ENCODE measurements at places on chromosomes 3 and 15.

- DNase-seq = peak; percentile 78
These were observed 10.1 kb downstream of the SCN10A start for GRCh38 chr3:38805765-38806386.

GRCh38 chr15:49015896-49016295 lies 30.4 kb downstream of the SECISBP2L start:
- no peak for DNase-seq

- DNase-seq = no peak
These were observed 13.1 kb upstream of the CORO2B start for GRCh38 chr15:68565726-68566125.

DNA sequence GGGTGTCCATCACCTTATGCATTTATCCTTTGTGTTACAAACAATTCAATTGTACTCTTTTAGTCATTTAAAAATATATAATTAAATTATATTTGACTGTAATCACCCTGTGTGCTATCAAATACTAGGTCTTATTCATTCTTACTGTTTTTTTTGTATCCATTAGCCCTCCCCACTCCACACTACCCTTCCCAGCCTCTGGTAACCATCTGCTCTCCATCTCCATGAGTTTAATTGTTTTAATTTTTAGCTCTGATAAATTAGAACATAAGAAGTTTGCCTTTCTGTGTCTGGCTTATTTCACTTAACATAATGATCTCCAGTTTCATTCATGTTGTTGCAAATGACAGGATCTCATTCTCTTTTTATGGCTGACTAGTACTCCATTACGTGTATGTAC lies 16.8 kb downstream of the C3orf20 start:
- no peak for DNase-seq

GRCh38 chr15:80480909-80481308 lies 76.7 kb downstream of the ARNT2 start:
- DNase-seq = no peak

DNA sequence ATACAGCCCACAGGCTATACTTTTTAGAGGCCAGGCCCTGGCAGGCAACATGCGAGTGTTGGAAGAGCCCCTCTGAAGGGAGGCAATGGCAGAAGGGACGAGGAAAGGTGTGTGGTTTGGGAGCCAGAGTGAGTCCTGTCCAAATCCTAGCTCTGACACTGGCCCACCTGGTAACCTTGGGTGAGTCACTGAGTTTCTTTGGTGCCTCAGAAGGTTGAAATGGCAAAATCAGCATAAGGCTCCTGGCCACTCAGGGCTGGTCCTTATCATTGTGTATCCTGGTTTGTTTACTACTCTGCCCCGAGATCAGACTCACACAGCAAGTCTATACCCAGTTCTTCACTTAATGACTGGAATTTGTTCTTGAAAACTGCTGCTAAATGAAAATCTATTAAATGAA lies 71.4 kb upstream of the TLE3 start:
- DNase-seq = no peak

Measured in H1 (cell line).